Urothelium cell line (cell line): ENCODE measurements at places on chromosomes 16 and 17.

GRCh38 chr17:17492085-17492484 is 4.1 kb downstream of the RASD1 start:
- DNase-seq = no peak

DNA sequence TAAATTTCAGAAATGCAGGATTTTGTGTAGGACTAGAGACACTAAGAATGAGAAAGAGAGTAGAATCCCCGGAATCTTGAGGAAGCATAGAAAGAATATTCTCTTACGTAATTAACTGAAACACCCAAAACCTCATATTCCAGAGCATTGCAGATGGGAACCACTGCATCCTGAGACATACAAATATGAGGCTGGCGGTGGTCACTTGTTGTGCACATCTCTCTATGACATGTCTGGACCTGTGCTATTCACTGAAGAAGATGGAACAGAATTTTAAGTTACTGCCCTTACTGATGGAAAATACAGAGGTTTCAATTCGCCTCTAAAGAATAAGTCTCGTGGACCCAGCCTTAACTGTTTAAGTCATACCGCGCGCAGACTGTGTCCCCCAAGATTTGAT is 806 bp downstream of the RAD51C start:
- no peak for DNase-seq

- DNase-seq = no peak
Measured at GRCh38 chr17:6286233-6286632, 148.7 kb downstream of the AIPL1 start.

- DNase-seq = no peak
Measured at GRCh38 chr17:204427-205147, 23.1 kb upstream of the DOC2B start.

DNA sequence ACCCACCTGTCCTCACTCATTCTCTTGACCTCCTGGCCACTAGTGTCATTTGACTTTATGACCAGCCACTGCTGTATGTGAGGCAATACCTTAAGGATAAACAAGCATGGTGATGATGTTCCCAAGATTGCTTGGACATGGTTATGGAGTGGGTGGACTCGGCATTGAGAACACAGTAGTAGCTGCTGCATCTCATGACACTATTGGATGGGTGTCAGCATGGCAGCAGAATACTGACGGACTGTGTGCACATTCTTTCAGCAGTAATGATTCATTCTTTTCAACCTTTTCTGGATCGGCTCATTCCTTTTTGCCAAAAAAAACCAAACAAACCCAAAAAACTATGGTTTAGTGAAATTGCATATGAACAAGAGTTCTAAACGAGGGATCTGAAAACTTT is 13.5 kb downstream of the SPECC1 start:
- no peak for DNase-seq

DNA sequence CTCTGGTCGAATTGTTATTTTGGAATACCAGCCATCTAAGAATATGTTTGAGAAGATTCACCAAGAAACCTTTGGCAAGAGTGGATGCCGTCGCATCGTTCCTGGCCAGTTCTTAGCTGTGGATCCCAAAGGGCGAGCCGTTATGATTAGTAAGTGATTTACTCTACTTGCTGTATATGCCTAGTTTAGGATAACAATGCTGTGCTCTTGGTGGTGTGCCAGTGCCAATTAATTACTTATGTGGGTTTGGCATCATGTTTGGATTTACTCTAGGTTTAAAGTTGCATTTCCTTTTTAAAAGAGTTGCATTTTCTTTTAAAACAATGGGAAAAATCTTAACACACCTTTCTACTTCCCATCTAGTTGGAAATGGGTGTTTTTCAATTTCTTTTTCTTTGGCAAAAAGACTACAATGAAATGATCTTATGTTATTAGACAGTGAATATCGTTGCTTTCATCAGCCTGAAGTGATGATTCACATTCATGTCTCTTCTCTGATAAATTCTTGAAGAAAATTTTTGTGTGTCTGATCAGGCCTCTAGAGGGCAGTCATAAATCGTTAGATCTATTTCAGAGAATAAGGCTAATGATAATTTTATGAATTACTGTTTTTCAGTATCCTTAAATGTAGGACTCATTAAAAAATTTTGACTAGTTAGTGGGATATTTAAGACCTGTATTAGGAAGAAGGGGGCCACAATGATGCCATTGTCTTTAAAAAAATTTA is 5.6 kb downstream of the SF3B3 start:
- DNase-seq = peak; percentile 44

DNA sequence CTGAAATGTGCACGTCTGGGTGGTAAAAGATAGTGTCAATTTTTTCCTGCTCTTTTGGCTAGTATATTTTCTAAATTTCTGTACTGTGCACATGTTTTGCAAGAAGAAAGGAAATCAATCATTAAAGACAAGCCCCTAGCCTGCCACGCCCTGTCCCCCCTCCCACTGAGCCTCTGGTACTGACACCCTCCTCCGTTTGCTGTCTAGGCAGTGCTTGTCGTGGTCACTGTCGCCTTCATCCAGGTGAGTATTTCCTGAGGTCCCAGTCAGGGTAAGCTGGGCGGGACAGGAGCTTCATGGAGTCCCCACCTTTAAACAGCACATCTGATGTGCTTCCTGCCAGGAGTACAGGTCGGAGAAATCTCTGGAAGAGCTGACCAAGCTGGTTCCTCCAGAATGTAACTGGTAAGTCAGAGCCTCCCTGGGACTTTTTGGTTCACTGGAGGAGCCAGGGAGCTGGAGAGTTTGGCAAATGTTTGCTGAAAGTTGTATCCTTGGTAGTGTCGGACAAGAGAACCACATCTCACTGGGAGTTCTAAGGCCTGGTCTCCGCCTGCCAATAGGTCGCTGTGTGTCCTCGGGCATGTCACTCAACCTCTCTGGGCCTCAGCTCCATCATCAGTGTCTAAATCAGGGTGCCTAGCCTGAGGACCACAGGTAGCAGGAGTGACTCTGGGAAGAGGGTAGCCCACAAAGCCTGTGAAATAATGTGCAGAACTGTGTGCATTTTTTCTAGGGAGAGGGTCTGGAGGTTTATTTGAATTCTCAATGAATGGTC is 42.2 kb downstream of the ATP2C2 start:
- no peak for DNase-seq

DNA sequence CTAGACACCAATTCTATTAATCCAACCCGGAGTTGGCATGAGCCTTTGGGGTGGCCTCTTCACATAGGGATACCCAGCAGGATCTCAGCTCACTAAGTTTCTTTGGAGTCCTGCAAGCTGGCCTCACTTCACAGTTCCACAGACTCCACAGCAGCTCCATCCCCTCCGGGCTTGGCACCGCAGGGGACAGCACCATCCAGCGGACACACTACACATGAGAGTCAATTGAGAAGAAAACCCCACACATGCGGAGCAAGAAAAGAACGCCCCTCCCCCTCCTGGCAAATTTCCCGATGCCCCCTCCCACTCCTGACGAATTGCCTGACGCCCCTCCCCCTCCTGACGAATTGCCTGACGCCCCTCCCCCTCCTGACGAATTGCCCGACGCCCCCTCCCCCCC is 31.1 kb downstream of the KLHDC4 start:
- no peak for DNase-seq

GRCh38 chr16:260326-260725 is 15.4 kb downstream of the RGS11 start:
- no peak for DNase-seq

DNA sequence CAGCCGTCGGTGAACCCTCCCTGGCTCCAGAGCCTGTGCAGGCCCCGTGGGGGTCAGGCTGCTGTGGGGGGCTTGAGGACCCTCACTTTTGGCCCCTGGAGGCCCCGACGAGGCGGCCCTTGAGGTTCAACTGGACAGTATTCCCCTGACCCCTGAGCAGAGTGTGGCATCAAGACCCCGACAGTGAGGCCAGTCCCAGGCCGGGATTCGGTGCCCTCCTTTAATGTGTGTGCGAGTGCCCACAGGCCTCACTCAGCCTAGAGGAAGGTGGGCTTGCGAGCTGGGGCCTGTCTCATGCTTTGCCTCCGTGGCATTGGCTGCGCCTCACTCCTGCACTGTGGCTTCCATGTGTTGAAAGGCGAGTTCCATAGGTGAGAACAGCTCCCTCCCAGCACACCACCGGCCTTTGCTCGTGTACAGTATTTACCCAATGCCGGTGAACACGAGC is 94.5 kb downstream of the METRNL start:
- DNase-seq = no peak

GRCh38 chr17:35846055-35846809 is 22.5 kb downstream of the HEATR9 start:
- no peak for DNase-seq

DNA sequence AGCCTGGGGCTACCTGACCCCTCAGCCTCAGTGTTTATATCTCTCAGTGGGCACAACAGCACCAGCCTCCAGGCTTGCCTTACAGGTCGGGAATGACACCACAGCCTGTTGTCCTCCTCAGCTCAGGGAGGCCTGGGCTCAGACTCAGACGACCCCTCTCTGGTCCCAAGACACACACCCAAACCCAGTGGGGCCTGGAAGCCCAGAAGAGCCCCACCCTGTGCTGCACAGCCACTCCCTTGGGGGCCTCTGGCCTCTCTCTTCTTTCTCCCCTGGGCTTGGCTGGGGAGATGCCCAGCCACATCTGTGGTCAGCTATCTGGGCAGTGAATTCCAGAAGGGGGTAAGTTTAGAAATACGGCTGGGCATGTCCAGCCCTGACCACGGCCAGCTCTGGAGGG is 2.4 kb downstream of the NATD1 start:
- DNase-seq = no peak

DNA sequence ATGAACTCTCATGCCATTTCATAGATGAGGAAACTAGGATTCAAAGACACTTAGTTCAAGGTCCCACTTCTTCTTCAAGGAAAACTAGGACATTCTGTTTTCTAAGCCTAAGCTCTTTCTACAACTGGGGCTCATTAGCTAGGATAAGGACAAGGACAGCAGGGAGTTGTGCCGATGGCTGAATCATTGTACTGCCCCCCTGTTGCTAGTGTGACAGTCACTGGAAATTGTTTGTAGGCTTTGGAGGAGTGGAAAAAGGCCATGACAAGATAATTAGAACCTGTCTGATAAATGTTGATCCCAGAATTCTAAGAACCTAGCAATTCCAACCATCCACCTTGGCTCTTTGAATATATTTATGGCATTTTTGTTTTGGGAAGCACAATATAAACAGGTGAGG is 445.7 kb downstream of the CDH8 start:
- no peak for DNase-seq

GRCh38 chr16:49352892-49353291 is 20.7 kb upstream of the C16orf78 start:
- DNase-seq = peak; percentile 48

- DNase-seq = no peak
Measured at GRCh38 chr17:75570772-75571171, 16.8 kb upstream of the MYO15B start.

- DNase-seq = no peak
Measured at GRCh38 chr16:31134091-31134571, 1.4 kb downstream of the PRSS8 start.

GRCh38 chr17:40106760-40107521 is 6.6 kb upstream of the NR1D1 start:
- no peak for DNase-seq

DNA sequence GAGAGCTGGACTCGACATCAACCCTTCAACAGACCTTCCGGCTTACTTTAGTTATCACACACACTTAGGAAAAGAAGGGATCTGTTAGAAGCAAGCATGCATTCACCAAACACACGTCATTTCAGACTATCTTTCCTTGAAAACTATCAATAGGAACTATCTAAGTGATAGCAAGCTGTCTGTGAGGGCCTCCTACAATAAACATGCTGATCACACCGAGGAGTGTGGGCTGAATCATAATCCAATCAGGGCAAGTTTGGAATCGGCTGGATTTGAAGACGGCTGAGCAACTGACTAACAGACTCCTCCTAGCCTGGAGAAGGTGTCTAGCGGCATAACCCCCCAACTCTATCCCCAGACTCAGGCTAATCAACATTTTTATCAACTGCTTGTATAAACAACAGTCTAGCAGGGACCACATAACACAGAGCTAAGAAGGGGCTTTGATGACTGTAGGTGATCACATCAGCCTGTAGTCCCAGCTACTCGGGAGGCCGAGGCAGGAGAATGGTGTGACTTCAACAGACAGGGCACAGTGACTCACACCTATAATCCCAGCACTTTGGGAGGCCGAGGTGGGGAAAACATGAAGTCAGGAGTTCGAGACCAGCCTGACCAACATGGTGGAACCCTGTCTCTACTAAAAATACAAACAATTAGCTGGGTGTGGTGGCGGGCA is 14.1 kb downstream of the NXN start:
- DNase-seq = no peak

GRCh38 chr16:1057252-1057932 is 15.2 kb upstream of the SSTR5 start:
- no peak for DNase-seq

- no peak for DNase-seq
Measured at GRCh38 chr16:4110065-4110464, 6.2 kb downstream of the ADCY9 start.

GRCh38 chr16:11696266-11697012 is 28.2 kb downstream of the SNN start:
- DNase-seq = no peak

GRCh38 chr17:73747221-73748002 is 103.2 kb upstream of the SDK2 start:
- no peak for DNase-seq

DNA sequence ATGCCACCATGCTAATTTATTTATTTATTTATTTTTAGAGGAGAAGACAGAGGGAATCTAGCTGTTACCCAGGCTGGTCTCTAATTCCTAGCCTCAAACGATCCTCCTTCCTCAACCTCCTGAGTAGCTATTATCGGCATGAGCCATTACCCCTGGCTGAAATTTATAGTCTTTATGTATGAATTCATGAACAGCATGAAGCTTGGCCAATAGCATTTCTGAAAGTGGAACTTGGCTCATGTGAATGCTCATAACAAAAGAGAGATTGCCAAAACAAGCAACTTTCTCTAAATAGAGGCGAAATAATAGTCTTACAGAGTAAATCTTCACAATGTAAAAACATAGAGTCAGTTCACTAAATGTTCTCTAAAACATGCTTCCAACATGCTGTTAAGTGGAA is 30.1 kb upstream of the SMURF2 start:
- no peak for DNase-seq

DNA sequence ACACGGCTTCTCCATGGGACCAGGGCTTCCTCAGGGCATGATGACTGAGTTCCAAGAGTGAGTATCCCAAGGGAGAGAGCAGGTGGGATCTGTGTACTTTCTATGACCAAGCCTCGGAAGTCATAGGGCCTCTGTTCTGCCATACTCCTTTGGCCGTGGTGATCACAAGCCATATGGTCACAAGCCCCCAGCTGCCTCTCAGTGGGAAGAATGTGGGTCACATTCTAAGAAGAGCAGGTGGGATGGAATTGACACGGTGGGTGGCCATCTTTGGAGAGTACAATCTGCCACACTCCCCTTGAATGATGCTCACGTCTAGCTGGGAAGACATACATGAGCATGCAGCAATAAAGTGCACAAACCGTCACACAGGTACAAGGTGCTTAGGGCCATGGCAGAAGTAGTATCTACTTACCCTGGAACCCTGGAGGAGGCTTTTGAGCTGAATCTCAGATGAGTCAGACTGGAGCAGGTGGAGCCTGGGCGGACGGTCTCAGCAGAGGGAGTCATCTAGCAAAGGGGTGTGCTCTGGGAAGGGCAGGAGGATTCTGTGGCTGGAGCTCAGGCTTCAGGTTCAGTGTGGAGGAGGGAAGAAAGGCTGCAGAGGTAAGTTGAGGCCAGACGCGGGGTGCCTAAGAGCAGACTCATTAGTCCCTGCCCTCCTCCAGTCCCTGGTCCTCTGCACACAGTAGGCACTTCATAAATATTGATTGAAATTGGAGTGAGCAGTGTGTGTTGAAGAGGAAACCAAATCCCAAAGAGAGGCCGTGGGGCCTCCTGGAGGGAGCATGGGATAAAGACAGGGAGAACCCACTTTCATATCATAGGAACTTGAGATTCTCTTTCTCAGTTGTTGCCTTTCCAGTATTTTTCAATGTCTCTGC is 26.6 kb downstream of the GOSR2 start:
- DNase-seq = peak; percentile 20
